Esophagus mucosa (tissue), 1 donor: ENCODE measurements at places on chromosomes 6 and 20.

GRCh38 chr6:163311830-163312229 lies 102.7 kb upstream of the QKI start:
- ATAC-seq: peak; percentile 80

DNA sequence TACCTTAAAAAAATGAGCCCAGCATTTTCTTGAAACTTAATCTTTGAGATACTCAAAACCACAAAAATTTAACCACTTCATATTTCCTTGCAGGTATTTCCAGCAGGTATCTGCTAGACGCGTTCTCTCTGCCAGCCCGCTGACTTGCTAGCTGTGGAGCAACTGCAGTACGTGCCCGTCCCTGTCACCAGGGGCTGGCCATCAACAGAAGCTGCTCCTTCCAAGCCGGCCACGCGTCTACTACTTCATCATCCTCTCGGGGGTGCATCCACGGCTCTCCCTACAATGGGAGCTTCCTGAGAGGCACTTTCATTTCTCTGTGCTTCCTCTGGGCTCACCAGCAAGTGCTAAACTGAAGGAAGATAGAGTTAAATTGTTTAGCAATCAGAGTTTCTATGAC lies 132.4 kb downstream of the DTNBP1 start:
- no peak for ATAC-seq

DNA sequence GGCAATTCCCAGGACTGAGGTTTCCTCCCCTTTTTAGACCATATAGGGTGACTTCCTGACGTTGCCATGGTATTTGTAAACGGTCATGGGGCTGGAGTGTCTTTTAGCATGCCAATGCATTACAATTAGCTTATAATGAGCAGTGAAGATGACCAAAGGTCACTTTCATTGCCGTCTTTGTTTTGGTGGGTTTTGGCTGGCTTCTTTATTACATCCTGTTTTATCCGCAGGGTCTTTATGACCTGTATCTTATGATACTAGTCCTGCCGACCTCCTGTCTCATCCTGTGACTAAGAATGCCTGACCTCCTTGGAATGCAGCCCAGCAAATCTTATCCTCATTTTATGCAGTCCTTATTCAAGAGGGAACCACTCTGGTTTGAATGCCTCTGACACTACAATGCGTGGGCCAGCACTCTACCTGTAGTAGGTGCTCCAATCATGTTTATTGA lies 190.1 kb downstream of the KCNQ5 start:
- no peak for ATAC-seq

DNA sequence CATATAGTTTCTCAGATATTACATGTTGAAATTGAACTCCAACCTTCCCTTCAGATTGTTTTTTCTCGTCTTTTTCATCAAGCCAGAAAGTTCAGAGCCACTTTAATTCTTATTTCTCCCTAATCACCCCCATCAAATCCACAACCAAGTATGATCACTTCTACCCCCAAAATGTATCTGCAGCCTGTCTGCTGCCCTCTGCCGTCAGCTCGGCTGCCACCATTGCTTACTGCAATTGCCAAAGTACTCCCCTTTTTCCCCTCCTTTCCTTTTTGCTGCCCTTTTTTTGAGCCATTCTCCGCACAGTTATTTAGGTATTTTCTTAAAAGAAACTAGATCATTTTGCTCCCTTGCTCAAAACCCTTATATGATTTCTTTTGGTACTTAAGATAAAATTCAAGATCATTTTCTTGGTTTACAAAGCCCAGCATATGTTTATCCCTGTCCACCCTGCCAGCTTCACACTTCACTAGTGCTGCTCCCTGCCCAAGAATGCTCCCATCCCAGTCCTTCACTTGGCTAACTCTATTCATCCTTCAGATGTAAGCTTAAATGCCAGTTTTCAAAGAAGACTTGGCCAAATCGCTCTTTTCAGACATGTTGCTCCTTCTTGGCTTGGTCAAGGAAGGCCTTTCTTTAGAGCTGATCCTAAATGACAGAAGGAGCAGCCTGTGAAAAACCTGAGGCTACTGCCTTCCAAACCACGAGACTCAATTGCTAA lies 63.7 kb downstream of the SH3BGRL2 start:
- ATAC-seq: no peak

- ATAC-seq: no peak
Observed at GRCh38 chr20:24916412-24916811, 32.7 kb upstream of the CST7 start.

- no peak for ATAC-seq
Observed at GRCh38 chr6:24355393-24355792, 2.5 kb downstream of the DCDC2 start.
